ENCODE measurements at places on chromosomes 11 and 22.

- DNase-seq = peak; percentile 38
Observed at GRCh38 chr11:109914809-109915653, 178.2 kb upstream of the ZC3H12C start.

DNA sequence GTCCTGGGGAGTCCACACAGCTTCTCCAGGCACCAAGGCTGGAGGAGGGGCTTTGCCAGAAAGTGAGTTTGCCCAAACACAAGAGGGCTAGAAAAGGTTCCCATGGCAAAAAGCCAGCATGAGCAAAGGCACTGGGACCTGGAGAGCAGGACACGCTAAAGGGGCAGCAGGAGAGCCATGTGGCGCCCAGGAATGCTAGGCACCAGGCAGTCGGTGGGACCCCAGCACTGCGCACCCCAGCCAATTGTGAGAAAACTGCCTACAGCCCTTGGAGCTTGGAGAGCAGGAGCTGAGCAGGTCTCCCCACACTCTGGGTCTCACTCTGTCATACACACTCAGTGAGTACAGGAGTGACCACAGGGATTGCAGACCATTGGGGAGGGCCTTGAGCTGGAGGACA lies 5.2 kb upstream of the RAB1B start:
- no peak for DNase-seq

DNA sequence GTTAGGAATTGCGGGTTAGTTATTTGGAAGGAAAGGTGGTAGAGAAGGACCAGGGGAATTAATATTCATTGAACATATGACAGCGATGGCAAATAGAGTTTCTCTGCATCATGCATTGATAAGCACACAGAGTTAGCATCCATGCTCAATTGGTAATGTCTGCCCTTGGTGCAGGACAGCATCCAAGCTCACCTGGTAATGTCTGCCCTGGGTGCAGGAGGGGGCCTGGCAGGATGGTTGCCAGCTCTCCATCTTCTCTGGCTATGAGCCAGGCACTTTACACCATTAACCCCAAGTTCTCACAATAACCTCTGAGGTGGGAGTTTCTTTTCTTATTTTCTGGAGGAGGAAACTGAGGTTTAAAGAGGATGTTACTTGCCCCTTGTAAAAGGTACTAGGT lies 50.4 kb upstream of the RBFOX2 start:
- no peak for DNase-seq

DNA sequence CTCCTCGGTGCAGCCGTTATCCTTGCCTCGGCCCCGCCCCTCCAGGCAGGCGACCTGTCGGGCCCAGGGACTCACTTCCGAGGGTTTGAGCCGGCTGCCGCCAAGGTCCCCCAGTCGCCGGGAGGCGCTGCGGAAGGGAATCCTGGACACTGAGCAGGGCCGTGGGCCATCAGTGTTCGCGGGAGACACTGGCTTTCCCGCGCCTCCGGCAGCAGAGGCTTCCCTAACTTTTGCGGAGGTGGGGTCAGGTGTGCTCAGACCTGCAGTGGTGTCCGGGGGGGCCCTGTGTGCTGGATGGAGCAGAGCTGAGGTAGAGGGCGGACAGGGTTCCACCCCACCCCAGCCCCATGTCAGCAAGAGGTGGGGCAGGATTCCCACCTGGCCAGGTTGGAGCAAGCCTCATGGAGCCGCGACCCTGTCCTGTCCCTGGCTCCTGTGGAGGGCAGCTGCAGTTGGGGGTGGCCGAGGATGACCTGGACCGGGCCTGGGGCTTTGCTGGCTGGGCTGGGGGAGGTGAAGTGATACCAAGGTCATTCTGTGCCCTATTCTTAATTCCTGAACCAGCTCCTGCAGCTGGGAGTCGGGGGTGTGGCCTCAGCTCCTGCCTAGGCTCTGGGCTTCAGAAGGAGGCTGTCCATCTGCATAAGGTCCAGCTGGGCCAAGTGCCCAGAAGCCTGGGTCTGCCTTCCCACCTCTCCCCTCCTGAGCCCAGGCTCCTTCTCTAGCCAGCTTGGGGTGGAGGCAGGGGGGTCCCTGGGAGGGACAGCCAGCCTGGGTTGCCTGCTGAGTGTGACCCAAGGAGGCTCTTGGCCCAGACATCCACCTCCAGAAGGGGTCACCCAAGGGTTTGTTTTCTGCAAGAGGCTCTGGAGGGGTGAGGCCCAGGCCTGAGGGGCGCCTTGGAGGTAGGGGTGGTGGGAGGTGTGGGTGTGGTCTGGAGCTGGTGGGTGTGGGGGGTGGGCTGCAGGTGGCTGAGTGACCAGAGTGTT lies 8.4 kb downstream of the TSPAN4 start:
- DNase-seq = no peak

- DNase-seq = peak; percentile 81
Observed at GRCh38 chr22:37229012-37229804, 14.9 kb downstream of the RAC2 start.
